ENCODE measurements at places on chromosomes 6 and 20.
A peak's percentile ranks its signal among the peaks of the same experiment; 100 is the strongest.

DNA sequence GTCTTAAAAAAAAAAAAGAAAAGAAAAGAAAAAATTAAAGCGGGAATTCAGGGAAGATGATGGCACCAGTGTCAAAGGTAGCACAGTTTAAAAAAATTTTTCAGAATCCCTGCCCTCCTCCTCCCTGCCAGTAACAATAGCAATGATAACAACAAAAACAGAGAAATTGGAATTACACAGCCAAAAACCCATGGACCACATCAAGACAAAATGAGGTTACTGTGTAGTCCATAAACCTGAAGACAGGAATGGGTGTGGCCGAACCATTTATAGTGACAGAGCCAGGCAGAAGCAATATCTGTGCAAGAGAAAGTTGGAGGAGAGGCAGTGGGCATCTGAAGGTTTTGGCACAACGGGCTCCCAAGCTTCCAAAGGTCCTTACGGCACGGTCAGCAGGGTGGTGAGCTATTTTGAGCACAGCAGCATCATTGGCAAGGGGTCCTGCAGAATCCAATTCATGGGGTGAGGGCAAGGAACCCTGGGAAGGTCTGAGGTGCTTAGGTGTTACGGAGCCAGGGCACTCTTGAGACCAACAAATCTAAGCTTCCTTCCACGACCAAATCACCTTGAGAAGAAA, 202.3 kb downstream of the GMPR start:
- peak overlapping the region; percentile 73 for H3K27ac ChIP-seq
- H3K4me3 ChIP-seq, result no peak overlapping the region
- H3K36me3 ChIP-seq, result peaks cover 4% of the 10 kb centered on the region
- no peaks in the 10 kb centered on the region for H3K27me3 ChIP-seq
- DNase-seq, result no peak
- peaks cover 41% of the 10 kb centered on the region for H3K4me1 ChIP-seq

- peaks cover 4% of the 10 kb centered on the region for H3K27me3 ChIP-seq
- no peak for DNase-seq
- no peak overlapping the region for H3K4me3 ChIP-seq
- H3K36me3 ChIP-seq, result no peaks in the 10 kb centered on the region
- peak overlapping the region; percentile 63 for H3K27ac ChIP-seq
- H3K4me1 ChIP-seq, result peaks cover 52% of the 10 kb centered on the region
These were observed 36.1 kb downstream of the PREX1 start for GRCh38 chr20:48791666-48792071.

- H3K4me1 ChIP-seq, result peaks cover 46% of the 10 kb centered on the region
- no peak for DNase-seq
- H3K36me3 ChIP-seq, result peaks cover 4% of the 10 kb centered on the region
- H3K27ac ChIP-seq, result no peak overlapping the region
These were observed 46.5 kb downstream of the SOBP start for GRCh38 chr6:107536180-107536961.

DNA sequence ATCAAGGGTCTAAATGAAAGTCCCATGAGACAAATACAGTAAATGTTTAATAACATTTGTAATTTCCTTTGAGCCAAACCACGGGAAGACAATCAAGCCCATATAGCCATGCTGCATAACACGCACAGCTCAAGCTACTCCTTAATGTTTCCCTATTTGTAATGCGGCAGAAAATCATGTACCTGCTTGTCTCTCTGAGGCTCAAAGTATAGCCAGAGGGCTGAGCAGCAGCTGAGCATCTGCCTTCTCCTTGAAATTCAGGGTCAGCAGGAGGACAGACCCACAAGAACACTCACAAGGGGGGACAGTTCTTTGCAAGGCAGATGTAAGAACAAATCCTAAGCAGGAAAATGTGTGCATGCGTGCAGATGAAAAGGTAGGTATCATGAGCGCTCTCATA, 45.8 kb upstream of the JARID2 start:
- DNase-seq, result no peak
- H3K36me3 ChIP-seq, result no peaks in the 10 kb centered on the region
- H3K27ac ChIP-seq, result no peak overlapping the region
- no peaks in the 10 kb centered on the region for H3K4me1 ChIP-seq
- peaks cover 4% of the 10 kb centered on the region for H3K27me3 ChIP-seq
- H3K4me3 ChIP-seq, result no peak overlapping the region

DNA sequence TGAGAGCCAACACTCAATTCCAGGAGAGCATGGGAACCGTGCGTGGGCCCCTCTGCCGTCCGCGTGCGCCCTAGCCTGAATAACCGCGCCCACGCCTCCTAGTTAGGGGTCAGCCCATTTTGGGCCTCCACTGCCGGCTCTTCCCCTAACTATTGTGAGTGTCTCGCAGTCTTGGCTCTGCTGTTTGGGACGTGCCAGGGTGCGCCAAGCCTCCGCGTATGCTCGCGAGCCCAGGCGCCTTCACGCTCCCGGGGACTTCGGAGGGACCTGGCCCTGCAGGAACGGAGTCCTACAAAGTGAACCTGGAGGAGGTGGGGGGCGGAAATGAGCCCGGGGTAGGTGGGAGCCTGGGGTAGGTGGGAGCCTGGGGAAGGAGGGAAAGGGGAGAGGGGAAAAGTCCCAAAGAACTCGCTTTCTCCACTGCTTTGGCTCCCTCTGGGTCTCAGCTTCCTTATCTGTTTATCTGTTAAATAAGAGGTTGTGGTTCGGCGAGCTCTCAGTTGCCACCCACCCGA, 873 bp upstream of the GCM2 start:
- H3K36me3 ChIP-seq, result no peaks in the 10 kb centered on the region
- DNase-seq, result no peak
- H3K4me3 ChIP-seq, result peak overlapping the region; percentile 52
- peaks cover 40% of the 10 kb centered on the region for H3K27me3 ChIP-seq
- peaks cover 13% of the 10 kb centered on the region for H3K4me1 ChIP-seq

DNA sequence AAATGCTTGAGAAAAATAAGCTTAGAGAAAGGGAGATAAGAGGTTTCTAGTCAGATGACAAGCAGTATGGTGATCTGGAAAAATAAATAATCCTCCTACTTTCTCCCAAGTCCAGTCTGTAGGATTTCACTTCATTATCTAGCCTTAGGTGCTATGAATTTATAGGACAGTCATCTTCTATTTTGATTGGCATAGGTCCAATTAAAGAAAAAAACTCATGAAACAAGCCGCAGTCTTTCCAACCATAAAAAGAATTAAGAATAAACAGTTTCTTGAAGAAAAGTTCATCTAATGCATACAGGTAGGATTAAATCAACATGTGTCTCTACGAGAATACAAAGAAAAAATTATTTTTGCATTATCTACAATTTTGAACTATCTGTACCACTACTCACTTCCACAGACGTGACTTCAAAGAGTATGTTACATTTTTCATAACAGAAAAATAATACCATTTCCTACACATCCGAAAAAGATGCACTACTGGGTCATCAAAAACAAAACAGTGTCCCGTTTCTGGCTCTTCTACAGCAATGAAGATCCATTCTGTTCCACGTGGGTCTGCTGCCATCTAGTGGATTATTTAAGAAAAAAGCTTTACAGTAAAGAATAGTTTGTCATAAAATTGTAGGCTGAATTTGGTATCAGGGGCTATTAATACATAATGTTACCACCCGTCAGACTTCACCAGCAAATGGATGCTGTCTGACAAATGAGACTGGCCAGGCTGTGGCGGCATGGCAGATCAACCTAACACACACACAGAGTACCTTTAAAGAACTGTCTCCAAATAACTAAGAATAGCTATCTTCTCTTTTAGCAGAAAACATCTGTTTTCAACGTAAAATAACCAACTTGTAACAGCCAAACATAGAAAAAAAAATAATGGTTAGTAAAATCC, 28.9 kb downstream of the STX7 start:
- no peak for DNase-seq
- peak overlapping the region; percentile 10 for H3K27ac ChIP-seq
- no peaks in the 10 kb centered on the region for H3K27me3 ChIP-seq
- peaks cover 22% of the 10 kb centered on the region for H3K4me1 ChIP-seq
- no peaks in the 10 kb centered on the region for H3K36me3 ChIP-seq

DNA sequence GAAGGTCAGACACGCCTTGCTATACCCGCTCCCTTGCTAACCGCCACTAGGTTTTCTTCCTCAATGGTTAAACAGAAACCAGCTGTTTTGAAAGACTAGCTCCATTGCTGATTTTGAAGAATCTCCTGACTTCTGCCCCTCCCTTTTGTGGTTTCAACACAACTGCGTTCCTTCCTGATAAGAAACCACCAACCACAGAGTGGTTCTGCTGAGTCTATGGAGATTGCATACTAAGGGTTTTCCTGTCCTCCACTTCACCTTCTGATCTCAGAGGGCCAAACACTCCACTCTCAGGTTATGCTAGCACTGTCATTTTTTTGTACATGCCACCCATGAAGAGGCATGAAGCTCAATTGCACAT, 207.9 kb downstream of the MYLK4 start:
- no peak for DNase-seq
- no peaks in the 10 kb centered on the region for H3K27me3 ChIP-seq
- H3K4me1 ChIP-seq, result no peaks in the 10 kb centered on the region

GRCh38 chr20:5369629-5370028, 52.9 kb upstream of the PROKR2 start:
- H3K4me3 ChIP-seq, result no peak overlapping the region
- H3K36me3 ChIP-seq, result no peaks in the 10 kb centered on the region
- no peak for DNase-seq
- no peak overlapping the region for H3K27ac ChIP-seq
- H3K4me1 ChIP-seq, result peaks cover 1% of the 10 kb centered on the region
- peaks cover 10% of the 10 kb centered on the region for H3K27me3 ChIP-seq

DNA sequence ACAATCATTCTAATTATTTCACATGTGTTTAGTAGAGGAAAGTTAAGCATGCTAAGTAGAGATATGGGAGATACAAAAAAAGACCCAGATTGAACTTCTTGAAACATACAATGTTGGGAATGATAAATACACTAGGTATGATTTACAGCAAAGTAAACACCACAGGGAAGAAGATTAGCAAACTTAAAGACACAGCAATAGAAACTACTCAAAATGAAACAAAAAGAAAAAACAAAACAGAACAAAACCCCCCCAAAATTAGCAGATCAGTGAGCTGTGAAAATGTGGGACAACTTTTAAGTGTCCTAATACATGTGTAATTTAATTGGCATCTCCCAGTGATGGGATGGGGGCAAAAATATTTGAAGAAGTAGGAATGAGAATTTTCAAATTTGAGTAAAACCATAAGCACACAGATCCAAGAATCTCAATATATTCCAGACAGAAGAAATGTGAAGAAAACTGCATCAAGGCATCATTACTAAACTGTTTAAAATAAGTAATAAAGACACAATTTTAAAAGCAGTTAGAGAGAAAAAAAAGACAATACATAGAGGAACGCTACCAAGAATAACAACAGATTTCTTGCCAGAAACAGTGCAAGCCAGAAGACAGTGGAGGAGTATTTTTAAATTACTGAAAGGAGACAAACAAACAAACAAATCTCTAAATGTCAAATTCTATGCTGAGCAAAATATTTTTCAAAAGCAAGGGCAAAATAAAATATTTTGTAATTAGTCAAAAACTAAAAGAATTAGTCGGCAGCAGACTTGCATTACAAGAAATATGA, 473.7 kb downstream of the QKI start:
- peaks cover 4% of the 10 kb centered on the region for H3K36me3 ChIP-seq
- H3K27me3 ChIP-seq, result no peaks in the 10 kb centered on the region
- H3K27ac ChIP-seq, result no peak overlapping the region
- DNase-seq, result no peak
- no peaks in the 10 kb centered on the region for H3K4me1 ChIP-seq

DNA sequence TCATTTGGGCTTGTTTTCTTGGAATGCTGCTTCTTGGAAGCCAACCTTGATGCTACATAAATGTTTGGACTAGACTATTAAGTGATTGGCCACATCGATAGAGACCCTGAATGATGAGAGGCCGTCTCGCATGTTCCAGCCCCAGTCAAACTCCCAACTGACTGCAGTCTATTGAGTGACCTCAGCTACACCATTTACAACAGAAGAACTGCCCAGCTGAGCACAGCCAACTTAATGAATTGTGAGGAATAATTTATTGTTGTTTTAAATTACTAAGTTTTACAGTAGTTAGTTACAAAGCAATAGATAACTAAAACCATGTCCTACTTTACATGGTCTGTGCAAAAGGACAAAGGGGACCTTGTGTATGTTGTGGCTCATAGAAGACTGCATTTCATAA, 63.0 kb downstream of the PLCB4 start:
- no peaks in the 10 kb centered on the region for H3K27me3 ChIP-seq
- no peak overlapping the region for H3K27ac ChIP-seq
- no peak for DNase-seq
- H3K4me3 ChIP-seq, result no peak overlapping the region
- peaks cover 5% of the 10 kb centered on the region for H3K36me3 ChIP-seq

- peak overlapping the region; percentile 89 for H3K27ac ChIP-seq
- H3K4me1 ChIP-seq, result peaks cover 61% of the 10 kb centered on the region
- no peak for DNase-seq
- H3K36me3 ChIP-seq, result peaks cover 37% of the 10 kb centered on the region
These were observed 32.4 kb downstream of the JPH2 start for GRCh38 chr20:44154521-44155001.

DNA sequence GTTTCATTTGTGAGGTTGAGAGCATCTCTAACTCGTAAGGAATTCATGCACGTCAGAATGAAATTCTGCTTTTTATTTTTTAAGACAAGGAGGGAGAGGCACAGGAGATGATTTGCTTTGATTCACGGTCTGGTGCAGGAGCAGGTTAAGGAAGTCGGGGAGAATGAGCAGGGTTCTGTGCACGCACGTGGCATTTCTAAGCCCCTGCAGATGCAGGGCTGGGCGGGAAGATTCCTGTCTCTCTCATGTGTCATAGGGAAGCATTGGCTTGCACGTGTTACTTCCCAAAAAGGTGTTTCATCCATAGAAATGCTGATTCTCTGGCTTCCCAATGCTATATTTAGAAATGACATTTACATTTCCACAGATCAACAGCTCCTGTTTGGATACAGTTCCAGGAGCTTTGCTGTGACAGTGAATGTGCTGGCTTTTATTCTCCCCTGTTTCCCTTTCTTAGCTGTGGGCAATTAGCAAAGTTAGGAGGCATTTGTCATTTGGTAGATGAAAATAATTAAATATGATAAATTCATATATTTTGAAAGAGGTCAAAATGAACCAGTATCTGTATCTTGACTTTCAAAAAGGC, 119.7 kb upstream of the ZFP64 start:
- H3K36me3 ChIP-seq, result no peaks in the 10 kb centered on the region
- peaks cover 20% of the 10 kb centered on the region for H3K27me3 ChIP-seq
- H3K4me1 ChIP-seq, result peaks cover 6% of the 10 kb centered on the region
- no peak overlapping the region for H3K4me3 ChIP-seq
- H3K27ac ChIP-seq, result no peak overlapping the region

GRCh38 chr6:145588981-145589380, 146.3 kb downstream of the EPM2A start:
- no peaks in the 10 kb centered on the region for H3K36me3 ChIP-seq
- no peak overlapping the region for H3K4me3 ChIP-seq
- DNase-seq, result no peak
- H3K27ac ChIP-seq, result no peak overlapping the region
- no peaks in the 10 kb centered on the region for H3K4me1 ChIP-seq
